Activated naive CD4-positive, alpha-beta T cell treated with anti-CD3 and anti-CD28 coated beads, Interleukin-2, amount 50 U/mL, for 72 hours (primary cell): ENCODE measurements at places on chromosomes 2 and 18.
A peak's percentile ranks its signal among the peaks of the same experiment; 100 is the strongest.

- DNase-seq = no peak
Observed at GRCh38 chr2:71526141-71526540, 72.8 kb downstream of the DYSF start.

DNA sequence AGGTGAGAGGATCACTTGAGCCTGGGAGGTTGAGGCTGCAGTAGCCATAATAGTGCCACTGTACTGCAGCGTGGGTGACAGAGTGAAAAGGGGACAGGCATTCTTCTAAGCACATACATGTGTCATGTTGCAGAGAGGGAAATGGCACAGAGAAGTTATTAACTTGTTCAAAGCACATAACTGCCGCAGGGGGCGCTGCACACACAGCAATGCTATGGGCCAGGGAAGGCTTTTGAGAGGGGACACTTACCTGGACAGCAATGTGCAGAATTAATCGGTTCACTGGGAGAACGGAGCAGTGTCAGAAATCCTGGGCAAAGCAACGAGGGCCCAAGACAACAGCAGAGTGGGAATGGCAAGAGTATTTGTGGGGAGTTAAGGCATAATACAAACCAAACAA, 2.4 kb downstream of the SCYGR8 start:
- DNase-seq = no peak

DNA sequence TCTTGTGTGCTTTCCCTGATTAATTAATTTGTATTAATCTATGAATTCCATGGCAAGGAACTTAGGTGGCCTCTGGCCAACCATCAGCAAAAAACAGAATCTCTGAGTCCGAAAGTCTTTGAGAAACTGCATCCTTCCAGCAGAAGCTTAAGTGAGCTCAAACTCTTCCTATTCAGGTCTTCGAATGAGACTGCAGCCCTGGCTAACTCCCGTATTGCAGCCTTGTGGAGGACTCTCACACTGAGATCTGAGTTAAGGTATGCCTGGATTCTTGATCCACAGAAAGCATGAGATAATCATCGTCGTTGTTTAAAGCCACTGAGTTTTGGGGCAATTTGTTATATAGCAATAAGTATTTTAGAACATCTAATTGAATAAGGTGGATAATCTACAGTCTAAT, 1143.9 kb upstream of the NXPH2 start:
- no peak for DNase-seq

DNA sequence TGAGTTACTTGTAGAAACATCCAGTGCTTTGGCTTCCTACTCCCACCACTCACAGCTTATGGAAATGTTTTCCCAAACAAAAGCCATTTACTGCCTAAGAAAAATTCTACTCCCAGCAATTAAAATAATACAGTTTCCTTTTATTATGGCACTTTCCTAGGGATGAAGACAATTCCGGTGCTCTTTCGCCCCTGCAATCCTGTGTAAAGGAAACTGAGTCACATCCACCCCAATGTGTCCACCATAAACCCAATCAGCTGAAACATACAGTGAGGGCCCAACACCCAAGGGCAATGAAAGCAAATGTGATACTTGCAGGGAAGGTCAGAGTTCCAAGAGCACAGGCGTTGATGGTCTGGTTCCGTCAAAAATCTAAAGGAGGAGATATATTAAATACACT, 62.0 kb upstream of the ST3GAL5 start:
- DNase-seq = no peak

- DNase-seq = no peak
Observed at GRCh38 chr18:3655254-3656050, 205.5 kb downstream of the TGIF1 start.

DNA sequence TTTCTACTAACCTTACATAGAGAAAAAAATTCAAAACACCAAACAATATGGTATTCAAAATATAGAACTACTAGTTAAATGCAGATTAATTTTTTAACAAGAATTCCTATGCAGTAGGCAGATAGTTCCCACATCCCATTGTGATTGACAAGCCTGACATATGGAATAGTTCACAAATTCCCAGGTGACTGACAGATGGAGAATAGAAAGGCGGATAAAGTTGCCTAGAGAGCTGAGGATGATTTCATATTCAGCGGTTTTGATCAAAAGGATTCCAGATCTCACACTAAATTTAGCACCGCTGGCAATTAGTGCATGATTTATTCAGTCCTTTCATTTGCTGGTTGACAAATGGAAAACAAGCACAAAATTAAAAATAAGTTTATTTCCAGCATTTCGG, 733.7 kb upstream of the POU3F3 start:
- no peak for DNase-seq

DNA sequence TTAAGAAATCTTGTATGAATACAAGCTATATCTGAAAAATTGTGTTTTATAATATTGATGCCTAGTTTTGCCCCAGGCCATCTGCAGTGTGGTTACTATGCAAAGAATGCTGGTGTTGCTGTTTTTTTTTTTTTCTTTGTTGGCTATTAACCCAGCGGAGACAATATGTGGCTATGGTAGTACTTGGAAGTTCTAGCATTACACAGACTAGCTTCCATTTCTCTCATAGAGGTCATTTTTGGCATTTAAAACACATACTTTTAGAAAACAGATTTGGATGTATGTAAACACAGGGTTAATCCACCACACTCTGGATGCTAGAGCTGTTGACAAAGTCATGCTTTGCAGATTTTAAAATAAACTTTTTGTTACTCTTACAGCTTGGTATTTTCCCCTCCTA, 209.8 kb downstream of the NEDD4L start:
- no peak for DNase-seq

DNA sequence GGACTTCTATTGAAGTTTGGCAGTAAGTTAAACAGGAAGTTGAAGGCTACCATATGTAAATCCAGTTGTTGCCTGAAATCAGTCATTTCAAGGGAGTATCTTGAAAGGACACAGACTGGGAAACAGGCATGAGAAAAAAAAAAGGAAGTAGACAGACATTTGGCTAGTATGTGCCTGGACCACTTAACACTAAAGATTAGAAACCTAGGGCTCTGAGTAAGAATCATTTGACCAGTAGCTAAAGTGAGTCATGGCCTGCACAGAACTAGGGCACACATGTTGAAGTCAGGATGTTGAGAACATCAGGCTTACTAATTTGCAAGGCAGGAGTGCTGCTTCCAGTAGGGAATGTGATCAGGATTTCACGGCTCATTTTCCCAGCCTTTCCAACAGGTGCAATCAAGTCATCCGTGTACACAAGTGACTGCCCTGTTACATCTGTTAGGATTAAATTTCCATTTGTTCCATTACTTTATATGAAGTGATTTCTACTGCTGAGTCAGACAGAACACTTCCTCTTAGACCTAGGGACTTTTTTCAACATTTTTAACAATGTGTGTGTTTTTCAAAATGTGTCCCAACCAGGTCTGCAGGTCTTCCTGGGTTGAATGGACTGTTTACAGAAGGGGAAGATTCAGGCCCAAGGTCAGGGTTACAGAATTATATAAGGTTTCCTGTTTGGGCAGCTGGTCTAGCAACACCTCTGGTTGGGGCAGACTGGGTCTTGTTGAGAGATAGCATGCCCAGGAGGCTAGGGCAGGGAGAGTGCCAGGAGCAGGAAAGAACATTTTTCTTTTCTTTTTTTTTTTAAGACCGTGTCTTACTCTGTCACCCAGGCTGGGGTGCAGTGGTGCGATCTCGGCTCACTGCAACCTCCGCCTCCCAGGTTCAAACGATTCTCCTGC, 145.6 kb downstream of the TGIF1 start:
- DNase-seq = no peak

GRCh38 chr2:231379266-231380215, 16.0 kb upstream of the B3GNT7 start:
- no peak for DNase-seq

DNA sequence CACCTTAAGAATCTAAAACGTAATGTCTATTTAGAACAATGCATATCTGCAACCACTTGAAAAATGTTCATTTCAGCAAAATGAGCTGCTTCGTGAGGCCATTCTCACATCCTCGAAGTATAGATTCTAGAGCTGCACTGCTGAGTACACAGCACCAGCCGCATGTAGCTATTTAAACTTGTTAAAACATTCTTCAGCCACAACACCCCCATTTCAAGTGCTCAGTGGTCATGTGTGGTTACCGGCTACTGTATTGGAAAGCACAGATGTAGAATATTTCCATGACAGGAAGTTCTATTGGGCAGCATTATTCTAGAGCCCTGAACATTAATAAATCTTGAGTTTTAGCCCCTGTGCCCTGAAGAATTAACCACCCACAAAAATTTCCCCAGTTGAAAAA, 35.0 kb downstream of the SUMO1 start:
- no peak for DNase-seq

DNA sequence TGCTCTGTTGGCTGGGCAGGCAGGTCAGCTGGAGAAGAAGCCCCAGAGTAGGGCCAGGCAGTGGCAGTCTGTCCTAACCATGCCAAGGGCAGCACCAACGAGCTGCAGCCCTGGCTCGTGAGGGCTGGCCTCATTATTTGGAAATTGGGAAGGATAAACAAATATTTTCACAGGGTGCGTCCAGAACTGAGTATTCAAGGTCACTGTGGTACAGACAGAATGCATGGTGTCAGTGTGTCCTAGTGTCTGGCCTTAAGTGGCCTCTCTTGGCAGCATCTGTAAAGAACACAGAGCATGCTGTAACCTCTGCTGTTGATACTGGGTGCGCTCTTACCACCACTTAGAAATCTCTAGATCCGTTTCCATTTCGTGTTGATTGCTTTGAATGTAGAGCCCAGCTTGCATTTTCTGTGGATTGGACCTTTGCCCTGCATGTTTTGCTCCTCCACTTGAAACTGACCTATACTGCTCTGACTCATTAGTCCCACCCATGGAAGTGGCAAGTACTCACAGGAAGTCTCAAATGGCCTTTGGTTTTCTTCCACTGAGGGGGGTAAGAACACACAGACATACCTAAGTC, 88.2 kb downstream of the GREB1L start:
- DNase-seq = no peak

DNA sequence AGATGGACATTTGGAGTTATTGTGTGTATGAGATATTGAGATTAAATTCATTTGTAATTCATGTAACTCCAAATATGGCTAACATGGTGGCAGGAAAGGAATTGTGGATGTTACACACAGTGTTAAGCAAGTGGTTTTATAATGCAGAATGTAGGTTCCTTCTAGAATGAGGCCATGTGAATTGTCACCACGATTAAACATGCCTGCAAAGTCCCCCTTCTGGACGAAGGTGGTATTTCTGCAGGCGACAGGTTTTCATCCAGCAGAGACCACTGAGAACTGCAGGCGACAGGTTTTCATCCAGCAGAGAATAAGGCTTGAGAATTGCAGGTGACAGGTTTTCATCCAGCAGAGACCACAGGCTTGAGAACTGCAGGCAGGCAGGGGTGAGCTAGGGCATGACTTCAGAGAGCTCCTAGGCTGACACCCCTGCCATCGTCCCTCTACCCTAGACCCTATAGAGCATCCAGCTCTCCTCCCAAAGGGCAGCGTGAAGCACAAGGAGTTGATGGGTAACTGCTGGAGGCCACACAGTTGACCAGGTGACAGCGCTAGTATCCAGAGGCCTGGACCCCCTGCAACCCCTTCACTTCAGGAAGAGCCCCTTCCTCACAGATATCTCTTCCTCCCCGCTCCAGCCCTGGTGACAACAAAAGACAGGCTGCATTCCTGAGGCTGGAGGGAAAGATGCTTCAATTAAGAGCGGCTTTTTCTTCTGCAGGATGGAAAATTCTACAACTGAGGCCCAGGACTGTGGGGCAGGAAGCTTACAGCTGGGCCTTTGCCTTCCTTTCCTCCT, 175.8 kb downstream of the LOXHD1 start:
- DNase-seq = peak; percentile 57

DNA sequence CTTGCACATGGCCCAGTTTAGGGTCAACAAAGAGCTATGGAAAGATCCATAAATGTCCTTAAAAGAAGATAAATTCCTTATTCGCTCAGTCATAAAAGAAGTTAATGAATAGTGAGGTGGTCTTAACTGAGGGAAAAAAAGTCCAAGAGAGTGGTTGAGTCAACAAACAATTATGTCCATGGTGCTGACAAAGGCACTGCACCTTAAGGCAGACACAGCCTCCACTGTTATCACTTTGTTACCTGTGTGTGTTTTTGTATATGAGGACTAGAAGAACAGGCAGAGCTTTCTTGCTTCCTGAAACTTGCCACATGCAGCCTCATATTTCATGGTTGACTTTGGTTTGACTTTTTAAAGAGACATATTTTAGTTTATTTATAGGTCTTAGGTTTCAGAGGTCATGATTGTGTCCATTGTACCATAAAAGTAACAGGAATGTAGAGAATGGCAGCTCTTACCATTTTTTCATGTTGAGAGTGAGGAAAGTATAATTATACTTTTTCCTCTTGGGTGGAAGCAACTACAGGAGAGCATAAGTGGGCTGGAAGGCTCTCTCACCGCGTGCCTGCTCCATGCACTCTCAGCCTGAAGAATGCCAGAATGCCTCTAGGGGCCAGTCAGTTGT, 93.6 kb downstream of the XRCC5 start:
- DNase-seq = no peak

GRCh38 chr2:58973811-58974281, 732.7 kb upstream of the FANCL start:
- DNase-seq = no peak

DNA sequence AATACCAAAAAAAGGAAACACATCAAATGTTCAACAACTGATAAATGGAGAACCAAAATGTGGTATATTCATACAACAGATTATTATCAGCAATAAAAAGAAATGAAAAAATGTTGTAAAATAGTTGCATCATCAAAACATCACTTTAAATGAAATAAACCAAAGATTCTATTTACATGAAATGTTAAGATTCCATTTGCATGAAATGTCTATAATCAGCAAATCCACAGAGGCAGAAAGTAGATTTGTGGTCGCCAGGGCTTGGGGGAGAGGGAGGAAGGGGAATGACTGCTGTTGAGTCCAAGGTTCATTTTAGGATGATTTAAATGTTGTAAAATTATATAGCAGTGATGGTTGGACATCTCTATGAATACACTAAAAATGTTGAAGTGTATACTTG, 181.9 kb downstream of the RTP5 start:
- no peak for DNase-seq

DNA sequence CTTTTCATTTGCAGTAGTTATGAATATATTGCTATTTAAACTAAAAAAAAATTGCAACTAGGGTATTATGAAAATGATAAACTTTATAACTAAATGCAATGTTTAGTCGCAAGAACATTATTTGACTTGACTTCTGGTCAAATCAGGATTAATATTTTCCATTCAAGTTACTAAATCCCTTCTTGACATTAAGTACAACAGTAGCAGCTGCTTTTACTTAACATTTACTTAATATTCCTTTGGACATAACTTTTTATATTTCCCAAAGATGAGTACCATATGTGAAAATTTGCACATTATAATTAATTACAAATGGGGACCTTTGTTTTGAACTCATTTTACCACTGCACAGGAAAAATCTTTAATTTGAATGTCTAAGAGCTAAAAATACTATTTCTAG, 74.0 kb downstream of the PMS1 start:
- no peak for DNase-seq

- DNase-seq = no peak
Observed at GRCh38 chr2:176135035-176135440, 5.5 kb downstream of the HOXD8 start.

GRCh38 chr2:37526323-37526722, 145.1 kb downstream of the CDC42EP3 start:
- DNase-seq = no peak

- DNase-seq = no peak
Observed at GRCh38 chr2:3060049-3060448, 317.6 kb downstream of the EIPR1 start.

- DNase-seq = no peak
Observed at GRCh38 chr2:84884449-84884848, 3.6 kb upstream of the TRABD2A start.

GRCh38 chr2:20565623-20566236, 85.2 kb downstream of the HS1BP3 start:
- DNase-seq = no peak

GRCh38 chr2:174730698-174731018, 33.6 kb downstream of the CHRNA1 start:
- DNase-seq = no peak

GRCh38 chr18:33184958-33185357, 255.6 kb downstream of the CCDC178 start:
- no peak for DNase-seq
